ENCODE measurements at places on chromosomes 2 and 18. TPM values are rescaled to one million over a fixed set of nuclear protein-coding genes. Genes with fewer than 3 reads are reported as not detected.

Gene AGFG1
- 55.2 TPM for total RNA-seq

Gene C2orf72
- total RNA-seq, result 0.07 TPM

Gene MAPK4
- 28.8 TPM for total RNA-seq

Gene CCDC74A
- total RNA-seq, result 1.0 TPM

Gene ERFE
- total RNA-seq, result not detected

Gene SLC8A1
- 1,122 TPM for total RNA-seq

Gene THAP4
- 84.5 TPM for total RNA-seq

Gene AQP12B
- total RNA-seq, result not detected

Gene CRYBA2
- total RNA-seq, result not detected

Gene GALR1
- not detected for total RNA-seq

Gene VPS54
- total RNA-seq, result 10.7 TPM

Gene PROKR1
- total RNA-seq, result not detected

Gene AMER3
- total RNA-seq, result not detected

Gene UNC50
- 28.5 TPM for total RNA-seq

Gene CMPK2
- total RNA-seq, result 3.9 TPM

Gene AQP12A
- total RNA-seq, result not detected

Gene SCYGR4
- not detected for total RNA-seq

Gene KDM3A
- total RNA-seq, result 35.6 TPM

Gene TNFRSF11A
- total RNA-seq, result 1.2 TPM

Gene AGXT
- 0.12 TPM for total RNA-seq

Gene SIX3
- total RNA-seq, result not detected

Gene KCNIP3
- total RNA-seq, result 5.3 TPM

Gene C1QL2
- total RNA-seq, result not detected

Gene BMP10
- 0.25 TPM for total RNA-seq

Gene REG1B
- total RNA-seq, result not detected

Gene NFATC1
- total RNA-seq, result 18.7 TPM

Gene METTL8
- total RNA-seq, result 8.2 TPM

Gene TEKT4
- total RNA-seq, result not detected

Gene GKN1
- not detected for total RNA-seq

Gene KCNF1
- 0.17 TPM for total RNA-seq

Gene FIGN
- 16.6 TPM for total RNA-seq

Gene KATNAL2
- 2.7 TPM for total RNA-seq

Gene SERPINB11
- not detected for total RNA-seq

Gene CLEC4F
- 0.25 TPM for total RNA-seq

Gene ADD2
- 1.8 TPM for total RNA-seq

Gene ANTXR1
- 28.9 TPM for total RNA-seq

Gene ALS2
- total RNA-seq, result 35.6 TPM

Gene SCLY
- 14.7 TPM for total RNA-seq

Gene RAB27B
- total RNA-seq, result 0.10 TPM

Gene KIF5C
- 0.52 TPM for total RNA-seq

Gene SNTG2
- total RNA-seq, result 0.77 TPM

Gene DLX1
- not detected for total RNA-seq

Gene MPV17
- 47.2 TPM for total RNA-seq

Gene IL18R1
- total RNA-seq, result 1.3 TPM

Gene ACKR3
- total RNA-seq, result 25.4 TPM

Gene TSPYL6
- total RNA-seq, result not detected

Gene TCF7L1
- total RNA-seq, result 7.1 TPM

Gene SCN3A
- total RNA-seq, result 0.84 TPM

Gene STARD6
- total RNA-seq, result not detected

Gene FOXD4L1
- not detected for total RNA-seq

Gene ZBTB7C
- 2.1 TPM for total RNA-seq

Gene RBKS
- 3.3 TPM for total RNA-seq

Data from left ventricle myocardium superior (tissue), 1 donor.